ENCODE measurements at places on chromosomes 12 and 14.

DNA sequence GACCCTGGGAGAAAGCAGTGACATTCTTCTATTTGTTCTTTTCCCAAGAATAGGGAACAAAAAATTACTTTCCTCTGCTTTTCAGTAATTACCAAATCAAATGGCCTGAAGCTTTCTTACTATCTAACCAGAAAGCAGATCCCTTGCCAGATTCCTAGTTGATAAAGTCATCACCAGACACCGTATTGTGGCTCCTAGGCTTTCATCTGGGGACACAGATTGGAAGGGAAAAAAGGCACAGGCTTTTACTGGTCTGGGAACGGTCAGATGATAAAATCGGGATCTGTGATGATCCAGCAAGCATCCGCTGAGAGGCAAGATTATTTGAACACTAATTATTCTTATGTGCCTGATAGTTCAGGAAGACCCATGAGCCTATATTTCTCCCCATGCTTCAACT, 79.1 kb upstream of the BCL2L14 start:
- DNase-seq = no peak

- peak; percentile 63 for DNase-seq
Measured at GRCh38 chr14:53151523-53152183, 1.5 kb downstream of the DDHD1 start.

GRCh38 chr12:92002195-92002649, 143.4 kb downstream of the BTG1 start:
- no peak for DNase-seq

GRCh38 chr12:2876431-2877046, 435 bp downstream of the FOXM1 start:
- DNase-seq = peak; percentile 14

GRCh38 chr12:48002414-48002730, 1.9 kb downstream of the COL2A1 start:
- DNase-seq = no peak

DNA sequence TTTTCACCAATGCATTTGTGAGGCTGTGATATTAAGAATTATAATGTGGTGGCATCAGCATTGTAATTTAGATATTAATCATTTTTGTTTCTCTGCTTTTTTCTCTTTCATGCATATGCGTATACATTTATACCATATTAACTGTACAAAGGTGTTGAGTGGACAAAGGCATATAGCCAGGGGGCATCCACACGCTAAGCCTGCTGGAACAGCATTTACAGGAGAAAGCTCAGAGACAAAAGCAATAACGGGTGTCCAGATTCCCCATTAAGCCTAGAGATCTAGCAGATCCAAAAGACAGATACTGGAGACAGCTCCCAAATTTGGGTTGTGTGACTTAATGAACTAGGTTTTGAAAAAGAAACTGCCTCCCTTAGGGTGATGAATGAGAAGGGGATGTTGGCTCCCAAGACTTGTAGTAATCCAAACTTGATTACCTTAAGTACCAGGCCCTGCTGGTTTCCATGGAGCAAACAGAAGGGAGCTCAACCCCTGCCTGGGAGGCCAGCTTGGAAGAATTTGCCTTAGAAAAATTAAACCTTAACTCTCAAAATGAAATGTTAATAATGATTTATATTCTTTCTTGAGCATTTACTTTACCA, 181.9 kb downstream of the SLC6A15 start:
- DNase-seq = no peak

GRCh38 chr14:94381149-94382030, 7.0 kb downstream of the SERPINA1 start:
- DNase-seq = no peak

DNA sequence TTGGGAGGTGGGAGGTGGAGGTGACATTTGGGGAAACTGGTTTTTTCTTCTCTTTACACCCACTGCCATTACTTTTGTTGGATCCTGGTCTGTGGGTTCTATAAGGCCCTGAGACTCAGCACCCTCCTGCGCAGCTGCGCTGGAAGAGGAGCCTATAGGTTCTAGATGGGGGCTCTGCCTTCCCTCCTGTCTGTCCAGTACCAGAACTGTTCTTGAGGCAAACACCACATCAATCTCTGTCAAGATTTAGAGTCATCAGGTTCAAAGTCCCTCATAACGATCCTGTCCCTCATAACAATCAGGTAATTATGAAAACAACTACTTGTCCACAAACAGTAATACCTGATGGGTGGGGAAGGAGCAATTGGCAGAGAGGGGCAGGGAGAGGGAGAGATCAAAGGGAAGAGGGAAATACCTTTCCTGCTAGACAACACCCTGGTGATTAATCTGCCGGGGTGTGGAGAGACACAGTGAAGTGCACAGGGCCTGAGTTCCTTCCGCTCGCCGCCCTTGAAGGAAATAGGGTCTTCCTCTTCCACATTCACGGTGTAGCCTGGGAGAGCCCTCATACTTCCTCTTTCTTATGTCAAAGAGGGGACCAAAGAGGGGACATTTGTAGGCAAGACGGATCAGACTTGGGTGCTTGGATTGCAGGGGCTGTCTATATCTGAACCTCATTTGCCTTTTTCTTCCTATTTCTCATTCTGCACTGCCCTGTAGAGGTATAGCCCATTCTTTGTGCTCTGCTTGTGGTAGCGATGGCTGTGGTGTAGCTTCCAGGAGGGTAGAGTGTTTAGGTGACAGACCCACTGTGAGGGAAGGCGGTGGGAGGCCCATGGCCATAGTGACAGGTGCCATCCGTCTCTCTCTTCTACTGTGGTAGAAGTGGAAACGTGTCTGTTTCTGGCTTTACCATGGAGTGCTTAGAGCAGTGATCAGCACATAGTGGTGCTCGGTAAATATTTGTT, 12.6 kb downstream of the GPRC5A start:
- no peak for DNase-seq

- DNase-seq = no peak
Measured at GRCh38 chr12:42912367-42912766, 322.8 kb upstream of the PRICKLE1 start.

DNA sequence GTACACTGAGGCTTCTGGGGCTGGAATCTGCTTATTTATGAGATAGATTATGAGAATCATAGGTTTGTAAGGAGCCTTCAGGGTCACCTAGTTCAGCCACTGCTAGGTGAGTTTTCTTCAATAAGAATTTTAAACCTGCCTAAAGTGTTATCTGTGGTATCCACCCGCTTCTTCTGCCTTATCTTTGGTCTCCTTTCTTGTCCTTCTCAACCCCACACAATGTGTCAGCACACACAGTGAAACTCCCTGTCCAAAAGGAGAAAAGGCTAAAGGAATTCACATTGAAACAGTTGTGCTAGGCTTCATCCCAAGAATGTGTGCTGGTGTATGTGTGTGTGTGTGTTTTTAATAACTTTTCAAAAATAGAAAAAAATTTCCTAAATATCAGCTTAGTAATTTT, 259.3 kb upstream of the BTG1 start:
- no peak for DNase-seq

- DNase-seq = no peak
Measured at GRCh38 chr12:123344086-123344485, 20.6 kb downstream of the SBNO1 start.

GRCh38 chr12:6603095-6603567, 4.0 kb downstream of the CHD4 start:
- no peak for DNase-seq

DNA sequence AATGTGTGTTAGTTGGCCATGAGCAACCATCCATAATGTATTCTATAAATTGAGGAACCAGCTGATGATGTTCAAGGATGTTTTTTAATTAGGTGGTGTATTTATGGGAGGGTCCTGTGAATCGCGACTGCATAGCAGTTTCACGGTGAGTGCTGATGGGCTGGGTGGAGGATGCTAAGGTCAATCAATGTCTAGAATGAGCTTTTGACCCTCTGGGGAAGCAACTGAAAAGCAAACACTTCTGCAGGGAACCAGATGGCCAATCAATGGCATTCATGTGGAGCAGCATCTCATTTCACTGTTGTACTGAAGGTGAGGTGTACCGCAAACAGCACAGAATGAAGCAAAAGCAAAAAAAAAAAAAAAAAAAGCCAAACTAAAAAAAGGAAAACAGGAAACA, 676.1 kb upstream of the TMEM132C start:
- DNase-seq = no peak

DNA sequence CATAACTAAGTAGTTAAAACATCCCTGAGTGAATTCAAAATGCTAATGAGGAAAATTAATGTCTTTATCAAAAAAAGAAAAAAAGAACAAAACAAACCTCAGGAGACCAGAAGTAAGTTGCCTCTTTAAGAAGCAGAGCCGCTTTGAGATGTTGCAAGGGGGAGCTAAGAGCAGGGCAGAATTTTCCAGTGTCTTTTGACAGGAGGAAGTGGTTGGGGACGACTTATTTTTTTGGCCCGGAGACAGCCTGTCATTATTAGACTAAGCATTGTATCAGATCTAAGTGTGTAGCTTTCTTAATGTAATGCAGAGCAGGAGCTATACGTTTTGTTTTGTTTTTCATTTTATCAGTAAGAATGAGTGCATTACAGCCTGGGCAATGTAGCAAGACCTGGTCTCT, 206.6 kb downstream of the CACNA1C start:
- peak; percentile 65 for DNase-seq

- DNase-seq = no peak
Measured at GRCh38 chr14:92718664-92719063, 29.8 kb downstream of the LGMN start.

DNA sequence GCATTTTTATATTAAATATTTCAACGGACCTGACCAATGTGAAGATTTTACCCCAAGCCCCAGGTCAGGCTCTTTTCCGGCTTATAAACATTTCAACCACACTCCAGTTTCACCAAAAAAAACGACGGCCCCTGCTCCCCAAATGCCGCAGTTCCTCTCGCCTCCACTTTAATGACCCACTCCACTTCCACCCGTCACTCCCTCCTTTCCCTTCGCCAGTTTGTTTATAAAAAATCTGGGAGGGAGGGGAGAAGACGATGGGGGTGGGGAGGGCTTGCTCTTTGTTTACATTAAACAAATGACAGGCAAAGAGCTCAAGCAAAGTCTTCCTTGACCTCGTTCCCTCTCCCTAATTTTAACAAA, 5.4 kb downstream of the SIX6 start:
- DNase-seq = no peak

DNA sequence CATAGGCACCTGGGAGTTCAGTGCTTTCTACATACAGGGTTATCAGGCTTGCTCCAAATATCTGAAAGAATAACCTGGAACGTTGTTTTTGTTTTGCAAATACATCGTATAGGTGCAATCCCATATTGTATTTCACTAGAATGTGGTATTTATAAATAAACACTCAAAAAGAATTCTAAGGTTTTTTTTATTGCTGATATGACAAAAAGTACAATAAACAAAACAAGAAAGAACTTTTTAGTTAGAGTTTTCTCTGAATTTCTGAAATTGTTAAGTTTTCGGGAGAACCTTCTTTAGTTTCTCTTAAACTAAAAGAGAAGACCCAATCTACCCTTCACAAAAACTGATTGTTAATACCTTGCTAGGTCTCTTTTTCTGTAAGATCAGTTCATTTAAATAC, 225.8 kb downstream of the CCDC59 start:
- DNase-seq = no peak

DNA sequence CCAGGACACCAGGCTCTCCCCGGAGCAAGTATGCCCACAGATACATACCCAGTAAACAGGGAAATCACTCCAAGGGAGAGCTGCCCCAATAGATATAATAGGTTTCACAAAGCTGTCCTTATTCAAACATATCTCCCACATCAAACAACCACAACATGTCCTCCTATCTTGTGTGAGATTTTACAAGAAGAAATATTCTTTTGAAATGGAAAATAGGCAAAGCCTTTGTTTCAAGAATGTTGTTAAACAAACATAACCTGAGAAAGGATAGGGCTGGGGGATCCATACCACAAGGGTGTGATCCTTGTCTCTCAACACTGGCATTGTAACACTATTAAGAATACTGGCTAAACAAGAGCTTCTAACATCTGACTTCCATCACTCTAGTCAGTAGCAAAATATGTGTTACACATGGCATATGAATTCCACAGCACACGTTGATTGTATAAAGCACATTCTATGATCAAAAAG, 32.9 kb downstream of the LGR5 start:
- DNase-seq = no peak

GRCh38 chr12:6372403-6373003, 2.9 kb downstream of the SCNN1A start:
- peak; percentile 62 for DNase-seq

DNA sequence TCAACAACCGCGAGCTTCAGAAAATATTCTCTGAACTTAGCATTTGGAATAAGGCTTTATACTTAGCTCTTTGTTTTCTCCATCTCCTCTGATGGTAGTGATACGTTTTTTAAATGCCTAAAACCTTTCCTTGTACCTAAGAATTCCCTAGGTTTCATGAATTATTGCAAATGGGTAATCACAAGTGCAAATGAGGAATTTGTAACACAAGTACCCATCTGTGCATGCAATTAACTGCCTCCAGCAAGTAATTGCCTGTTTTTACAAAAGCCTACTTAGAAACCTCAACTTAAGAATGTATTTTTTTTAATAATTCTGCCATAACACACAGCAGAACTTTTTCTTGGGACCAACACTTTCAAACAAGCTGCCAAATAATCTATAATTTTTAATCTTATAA, 149.2 kb downstream of the PHLDA1 start:
- no peak for DNase-seq

- no peak for DNase-seq
Measured at GRCh38 chr12:105032703-105033357, 46.7 kb downstream of the NOPCHAP1 start.

- DNase-seq = no peak
Measured at GRCh38 chr14:78245238-78245637, 75.1 kb downstream of the NRXN3 start.

DNA sequence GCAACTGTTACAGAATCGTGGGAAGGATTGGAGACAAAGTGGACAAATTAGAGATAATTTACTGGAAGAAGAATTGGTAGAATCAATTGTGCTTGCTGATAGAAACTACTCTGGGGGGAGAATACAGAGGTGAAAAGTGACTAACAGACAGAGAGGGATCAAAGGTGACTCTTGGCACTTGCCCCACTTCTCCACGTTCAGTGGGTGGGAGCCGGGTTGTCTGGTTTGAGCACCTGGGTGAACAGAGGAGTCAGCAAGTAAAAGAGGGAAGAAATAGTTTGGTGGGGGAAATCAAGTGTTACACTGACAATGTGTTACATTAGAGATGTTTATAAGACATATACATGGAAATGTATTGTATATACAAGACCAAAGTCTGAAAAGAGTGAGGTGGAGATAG, 69.1 kb downstream of the PPP2R5E start:
- DNase-seq = no peak

DNA sequence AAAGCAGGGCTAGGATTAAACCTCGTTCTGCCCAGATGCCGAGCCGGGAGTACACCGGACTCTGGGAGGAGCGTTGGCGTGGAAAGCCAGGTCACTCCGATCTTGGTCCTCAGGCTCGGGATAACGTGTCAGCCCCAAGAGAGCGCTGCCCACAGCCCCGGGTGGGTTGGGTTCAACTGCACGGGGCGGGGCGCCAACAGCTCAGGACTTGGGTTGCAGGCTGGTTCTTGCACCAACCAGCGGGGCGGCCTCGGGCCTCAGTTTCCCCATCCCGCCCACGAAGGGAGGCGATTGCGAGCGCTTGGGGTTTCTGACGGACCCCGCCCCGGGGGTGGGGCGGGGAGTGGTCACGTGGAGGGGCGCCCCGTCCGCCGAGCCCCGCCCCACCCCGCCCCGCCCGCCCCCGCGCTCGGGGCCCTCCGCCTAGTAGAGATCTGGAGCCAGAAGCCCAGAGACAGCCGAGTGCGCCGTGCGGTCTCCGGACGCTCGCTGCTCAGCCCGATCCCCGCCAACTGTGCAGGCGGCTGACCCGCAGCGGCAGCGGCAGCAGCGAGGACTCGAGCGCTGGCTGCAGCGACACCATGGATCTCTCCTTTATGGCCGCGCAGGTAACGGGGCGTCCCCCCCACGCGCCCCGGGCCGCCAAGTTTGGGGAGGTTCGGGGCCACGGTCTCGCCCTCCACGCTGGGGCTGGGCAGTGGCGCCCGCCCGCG, at the start of gene C14orf132:
Gene C14orf132, plus strand, starts transcription at position 443 of the 713 bp plus-strand sequence. Its CDS starts 139 bp downstream, at position 582.
- peak; percentile 76 for DNase-seq

- DNase-seq = no peak
Measured at GRCh38 chr14:71060825-71061455, 153.7 kb downstream of the PCNX1 start.
